ENCODE measurements at places on chromosomes 6 and 20.

GRCh38 chr20:31595654-31596411, 9.3 kb upstream of the ID1 start:
- peak; percentile 79 for DNase-seq

DNA sequence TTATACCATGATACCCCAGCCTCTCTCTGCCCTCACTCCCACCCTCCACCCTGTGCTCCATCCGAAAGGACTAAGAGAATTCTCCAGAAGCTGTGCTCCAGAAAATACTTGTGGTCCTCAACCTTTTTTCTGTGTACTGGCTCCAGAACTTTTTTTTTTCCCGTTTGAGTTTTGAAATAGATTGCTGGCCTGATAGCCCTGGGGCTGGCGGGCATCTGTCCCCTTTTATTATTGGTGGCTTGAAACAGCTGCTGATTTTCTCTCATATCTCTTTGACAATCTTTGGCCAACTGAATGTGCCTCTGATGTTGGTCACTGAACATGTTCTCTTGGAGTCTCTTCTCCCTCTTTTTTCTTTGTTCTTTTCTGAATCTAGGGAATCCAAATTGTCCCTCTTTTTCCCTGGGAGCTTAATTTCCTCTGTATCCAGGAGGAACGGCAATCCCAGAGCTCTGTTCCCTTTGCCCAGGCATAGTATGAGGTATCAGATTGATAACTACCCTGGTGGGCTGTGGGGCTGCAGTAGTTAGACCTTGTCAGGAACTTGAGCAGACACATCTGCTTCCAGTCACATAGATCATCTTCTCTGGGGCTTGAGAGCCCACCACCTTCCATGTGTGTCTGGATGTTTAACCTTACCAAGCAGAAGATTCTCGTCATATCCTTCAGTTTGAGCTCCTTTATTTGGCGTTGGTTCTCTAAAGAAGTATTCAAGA, 1.6 kb downstream of the PPARD start:
- no peak for DNase-seq

DNA sequence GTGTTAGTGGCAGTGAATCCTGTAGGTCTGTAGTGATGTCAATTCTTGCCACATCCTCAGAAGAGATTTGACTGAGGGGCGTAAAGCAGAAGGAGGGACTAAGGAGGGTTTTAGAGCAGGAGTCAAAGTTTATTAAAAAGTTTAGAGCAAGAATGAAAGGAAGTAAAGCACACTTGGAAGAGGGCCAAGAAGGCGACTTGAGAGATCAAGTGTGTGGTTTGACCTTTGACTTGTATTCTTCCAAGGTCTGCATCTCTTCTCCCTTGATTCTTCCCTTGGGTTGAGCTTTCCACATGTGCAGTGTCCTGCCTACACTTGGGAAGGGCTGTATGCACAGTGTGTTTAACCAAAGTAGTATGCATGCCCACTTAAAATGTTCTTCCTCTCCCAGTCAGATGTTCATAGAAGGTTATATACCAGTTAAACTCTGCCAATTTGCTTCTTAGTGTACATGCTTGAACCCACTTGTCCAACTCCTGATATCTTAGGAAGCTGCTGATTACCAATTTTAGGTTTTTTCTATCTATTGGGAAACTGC, 627.6 kb downstream of the MMUT start:
- DNase-seq = no peak

DNA sequence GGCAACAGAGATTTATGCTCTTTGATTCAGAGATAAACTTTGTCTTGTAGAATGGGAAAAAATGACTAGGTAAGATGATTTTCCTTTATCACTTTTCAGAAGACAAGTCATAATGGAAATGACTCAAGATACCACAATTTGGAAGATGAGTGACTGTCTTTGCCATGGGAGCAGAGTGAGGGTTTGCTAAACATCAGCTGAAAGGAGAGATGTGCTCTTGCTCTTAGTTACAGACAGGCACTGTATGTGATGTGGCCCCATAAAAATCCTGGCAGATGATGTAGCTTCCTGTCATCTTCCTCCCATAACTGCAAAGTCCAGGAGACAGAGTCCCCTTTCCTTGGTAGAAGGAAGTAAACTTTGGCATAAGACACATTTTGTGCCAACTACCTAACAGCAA, 47.6 kb downstream of the BACH2 start:
- DNase-seq = no peak

- DNase-seq = no peak
These were observed 1111.3 kb downstream of the KIF16B start for GRCh38 chr20:15461938-15462337.

DNA sequence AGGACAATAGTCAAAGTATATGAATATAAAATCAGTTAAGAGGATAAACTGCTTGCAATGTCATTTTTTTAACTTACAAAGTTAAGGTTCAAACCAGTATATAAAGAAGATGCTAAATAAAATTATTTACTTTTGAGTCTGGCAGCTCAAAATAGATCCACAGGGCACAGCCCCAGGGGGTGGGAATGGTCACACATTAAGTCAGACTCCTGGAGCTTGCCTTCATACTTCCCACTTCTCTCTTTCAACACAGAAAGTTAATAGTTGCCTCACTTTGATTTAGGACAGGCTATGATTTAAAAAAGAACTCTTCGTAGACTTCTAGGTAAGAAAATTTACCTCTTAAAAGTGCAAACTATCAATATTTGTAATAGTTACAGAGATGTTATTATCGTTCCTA, 158.3 kb upstream of the RUNX2 start:
- DNase-seq = no peak

DNA sequence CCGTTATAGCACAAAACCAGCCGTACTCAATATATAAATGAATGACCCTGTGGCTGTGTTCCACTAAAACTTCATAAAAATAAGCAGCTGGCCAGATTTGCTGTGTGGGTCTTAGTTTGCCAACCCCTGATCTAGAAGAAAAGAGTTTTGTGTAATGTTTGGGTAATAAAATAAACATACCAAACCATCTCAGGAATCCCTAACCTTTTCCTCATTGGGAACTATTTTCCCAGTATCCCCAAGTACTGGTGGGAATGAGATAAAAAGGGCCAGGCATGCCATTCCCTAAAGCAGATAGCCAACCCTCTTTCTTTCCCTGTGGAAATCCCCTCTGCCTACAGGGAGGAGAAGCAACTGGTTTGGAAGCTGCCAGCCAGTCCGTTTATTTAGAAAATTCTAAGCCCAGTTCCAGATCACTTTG, 169.1 kb upstream of the AKAP12 start:
- no peak for DNase-seq

DNA sequence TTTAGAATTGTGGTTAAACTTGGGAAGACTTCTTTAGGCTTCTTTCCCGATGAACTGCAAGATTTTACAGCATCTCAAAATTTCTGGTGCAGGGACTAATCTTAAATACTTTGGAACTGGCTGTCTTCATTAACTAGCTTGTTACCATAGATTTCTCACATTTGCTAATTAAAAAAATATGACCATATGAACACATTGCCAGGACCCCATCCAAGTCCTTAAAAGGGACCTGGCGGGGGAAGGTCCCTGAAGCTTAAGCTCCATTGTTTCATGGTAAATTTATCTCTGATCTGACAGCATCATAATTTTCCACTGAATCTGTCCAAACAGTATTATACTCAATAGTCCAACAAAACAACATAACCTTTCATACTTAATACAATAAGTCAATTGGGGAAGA, 517.8 kb upstream of the FLRT3 start:
- DNase-seq = no peak
